ENCODE measurements at places on chromosomes 13 and 19. TPM values are rescaled to one million over a fixed set of nuclear protein-coding genes. Genes with fewer than 3 reads are reported as not detected.

Gene IFI30
- total RNA-seq = 8.8 TPM

Gene DOCK9
- total RNA-seq = 18.2 TPM

Gene TNFSF9
- 0.26 TPM for total RNA-seq

Gene MCOLN1
- total RNA-seq = 4.0 TPM

Gene F2RL3
- not detected for total RNA-seq

Gene DZIP1
- 29.5 TPM for total RNA-seq

Gene STAP2
- 4.4 TPM for total RNA-seq

Gene TUBA3C
- not detected for total RNA-seq

Gene ZNF570
- total RNA-seq = 13.4 TPM

Gene GATAD2A
- total RNA-seq = 31.7 TPM

Gene LIN7B
- total RNA-seq = 8.0 TPM

Gene GPC5
- total RNA-seq = 0.17 TPM

Gene SHISA7
- total RNA-seq = not detected

Gene CDX2
- total RNA-seq = not detected

Gene NCAN
- total RNA-seq = under 0.01 TPM

Gene FFAR2
- total RNA-seq = not detected

Gene BCAM
- total RNA-seq = 20.3 TPM

Gene AP1M2
- not detected for total RNA-seq

Gene RAD23A
- 51.1 TPM for total RNA-seq

Gene ZNF749
- 11.0 TPM for total RNA-seq

Gene MBD3L2
- not detected for total RNA-seq

Measured in fibroblast of lung (primary cell).